ENCODE measurements at places on chromosomes 11 and 22. TPM values are rescaled to one million over a fixed set of nuclear protein-coding genes. Genes with fewer than 3 reads are reported as not detected.
A peak's percentile ranks its signal among the peaks of the same experiment; 100 is the strongest.

DNA sequence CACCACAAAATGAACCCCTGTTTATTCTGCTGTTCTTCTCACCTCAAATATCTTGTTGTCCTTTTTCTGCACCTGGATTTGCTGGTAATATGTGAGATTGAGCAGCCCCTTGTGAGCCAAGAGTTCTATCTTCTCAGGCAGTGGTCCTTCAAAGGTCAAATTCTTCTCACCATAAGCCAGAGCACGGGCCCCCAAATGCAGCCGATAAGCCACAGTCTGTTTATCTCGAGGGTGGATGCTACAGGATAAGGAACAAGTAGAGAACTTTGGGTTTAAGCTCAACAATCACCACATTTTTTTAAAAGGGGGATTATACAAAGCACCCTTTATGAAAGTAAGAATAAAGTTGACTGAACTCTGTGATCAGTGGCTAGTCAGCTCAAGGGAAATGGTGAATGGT, 15.8 kb downstream of the TBRG1 start:
- no peak overlapping the region for H3K4me3 ChIP-seq
- peaks cover 3% of the 10 kb centered on the region for H3K4me1 ChIP-seq
- no peaks in the 10 kb centered on the region for H3K36me3 ChIP-seq

- peaks cover 22% of the 10 kb centered on the region for H3K4me1 ChIP-seq
- DNase-seq, result peak; percentile 95
- no peak overlapping the region for H3K4me3 ChIP-seq
- peak overlapping the region; percentile 89 for H3K27ac ChIP-seq
Measured at GRCh38 chr11:64181506-64182411, 4.2 kb upstream of the STIP1 start.

GRCh38 chr22:45774001-45774670, 102.5 kb downstream of the ATXN10 start:
- H3K4me1 ChIP-seq, result no peaks in the 10 kb centered on the region
- H3K4me3 ChIP-seq, result no peak overlapping the region
- DNase-seq, result no peak
- no peaks in the 10 kb centered on the region for H3K36me3 ChIP-seq
- H3K27ac ChIP-seq, result no peak overlapping the region

GRCh38 chr11:71489311-71490043, 36.5 kb downstream of the NADSYN1 start:
- peaks cover 4% of the 10 kb centered on the region for H3K4me1 ChIP-seq
- H3K27ac ChIP-seq, result no peak overlapping the region
- no peak overlapping the region for H3K4me3 ChIP-seq
- DNase-seq, result no peak
- H3K36me3 ChIP-seq, result no peaks in the 10 kb centered on the region
- no peaks in the 10 kb centered on the region for H3K27me3 ChIP-seq

DNA sequence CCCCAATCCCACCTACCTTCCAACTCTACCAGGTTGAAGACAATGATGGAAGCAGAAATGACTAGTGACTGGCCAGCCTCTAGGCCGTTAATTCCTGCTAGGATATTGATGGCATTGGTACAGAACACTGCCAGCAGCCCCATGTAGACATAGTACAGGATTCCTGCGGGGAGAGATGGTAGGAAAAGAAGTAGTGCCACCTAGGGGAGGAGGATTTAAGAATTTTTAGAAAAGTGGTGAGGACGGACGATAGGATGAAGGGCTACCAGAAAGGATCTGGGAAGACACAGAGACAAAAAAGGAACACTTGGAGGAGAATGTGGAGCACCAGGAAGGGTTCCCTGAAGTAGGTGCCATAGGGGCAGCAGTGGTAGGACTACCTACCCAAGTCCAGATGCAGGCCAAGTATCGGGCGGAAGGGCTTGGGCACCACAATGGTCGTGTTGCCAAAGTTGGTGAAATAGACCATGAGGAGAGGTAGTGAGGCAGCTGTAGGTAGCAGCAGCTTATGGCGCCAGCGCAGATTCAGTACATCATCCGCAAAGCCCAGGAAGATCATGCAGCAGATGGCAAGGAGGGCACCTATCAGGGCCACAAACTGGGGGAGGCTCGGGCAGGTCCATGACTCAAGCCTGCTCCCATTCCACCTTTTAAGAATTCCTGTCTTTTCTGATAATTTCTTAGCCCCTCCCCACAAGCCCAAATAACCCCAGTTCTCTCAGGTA, 1.2 kb downstream of the DPAGT1 start:
- peak overlapping the region; percentile 75 for H3K4me3 ChIP-seq
- H3K27ac ChIP-seq, result peak overlapping the region; percentile 97
- H3K27me3 ChIP-seq, result no peaks in the 10 kb centered on the region
- peaks cover 13% of the 10 kb centered on the region for H3K4me1 ChIP-seq
- no peaks in the 10 kb centered on the region for H3K36me3 ChIP-seq

DNA sequence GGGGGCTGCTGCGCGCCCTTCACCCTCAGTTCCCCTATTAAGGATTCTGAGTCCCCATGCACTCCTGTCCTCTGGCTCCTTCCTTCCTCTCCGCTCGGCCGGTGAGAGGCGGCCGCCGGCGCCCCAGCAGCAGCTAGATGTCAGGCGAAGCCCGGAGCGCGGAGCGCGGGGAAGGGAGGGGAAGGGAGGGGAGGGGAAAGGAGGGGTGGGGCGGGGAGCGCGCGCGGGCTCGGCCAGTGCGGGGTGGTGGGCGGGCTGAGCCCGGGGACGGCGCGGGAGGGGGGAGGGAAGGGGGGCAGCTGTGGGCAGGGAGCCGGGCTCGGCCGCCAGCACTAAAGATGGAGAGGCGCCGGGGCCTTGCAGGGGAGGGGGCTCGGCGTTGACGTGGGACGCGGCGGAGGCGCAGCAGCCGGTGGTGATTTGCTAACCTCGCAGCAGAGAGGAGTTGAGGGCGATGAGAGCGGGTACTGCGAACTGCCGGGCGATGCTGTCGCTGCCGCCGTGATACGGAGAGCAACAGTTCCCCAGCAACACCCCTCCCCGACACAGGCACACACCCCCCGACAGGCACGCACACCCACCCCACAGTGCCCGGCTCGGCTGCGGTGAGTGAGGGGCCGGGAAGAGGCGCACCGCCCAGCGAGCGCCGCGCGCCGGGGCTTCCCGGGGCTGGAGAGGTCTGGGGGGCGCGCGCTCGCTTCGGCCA, at the start of gene ZBTB16:
Gene ZBTB16, plus strand, starts transcription at position 434 of the 706 bp plus-strand sequence. CDS start 3,590 bp downstream, outside the sequence.
- peak within 1 kb of the TSS; percentile 95 for H3K27ac ChIP-seq
- DNase-seq, result peak; percentile 92
- H3K4me3 ChIP-seq, result peak within 1 kb of the TSS; percentile 99

DNA sequence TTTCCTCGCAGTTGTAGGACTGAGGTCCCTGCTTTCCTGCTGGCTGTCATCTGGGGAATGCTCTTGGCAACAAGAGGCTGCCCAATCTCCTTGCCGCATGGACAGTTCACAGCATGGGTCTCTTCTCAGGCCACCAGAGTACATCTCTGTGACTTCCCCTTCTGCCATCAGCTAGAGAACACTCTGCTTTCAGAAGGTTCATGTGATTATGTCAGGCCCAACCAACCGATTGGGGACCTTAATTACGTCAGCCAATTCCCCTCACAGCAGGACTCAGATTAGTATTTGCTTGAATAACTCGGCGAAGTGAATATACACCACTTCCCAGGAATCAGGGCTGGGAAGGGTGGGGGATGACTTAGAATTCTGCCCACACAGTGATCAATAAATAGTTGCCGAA, 61.9 kb upstream of the CSNK2A3 start:
- no peak for DNase-seq
- no peaks in the 10 kb centered on the region for H3K36me3 ChIP-seq
- H3K27ac ChIP-seq, result no peak overlapping the region
- no peaks in the 10 kb centered on the region for H3K27me3 ChIP-seq
- no peak overlapping the region for H3K4me3 ChIP-seq

SEPTIN5 gene
- 9.4 TPM for polyA plus RNA-seq

PGA4 gene
- polyA plus RNA-seq, result 4.2 TPM
